ENCODE measurements at places on chromosomes 3 and 15.

- DNase-seq: no peak
Observed at GRCh38 chr15:89112341-89112971, 24.2 kb downstream of the ABHD2 start.

DNA sequence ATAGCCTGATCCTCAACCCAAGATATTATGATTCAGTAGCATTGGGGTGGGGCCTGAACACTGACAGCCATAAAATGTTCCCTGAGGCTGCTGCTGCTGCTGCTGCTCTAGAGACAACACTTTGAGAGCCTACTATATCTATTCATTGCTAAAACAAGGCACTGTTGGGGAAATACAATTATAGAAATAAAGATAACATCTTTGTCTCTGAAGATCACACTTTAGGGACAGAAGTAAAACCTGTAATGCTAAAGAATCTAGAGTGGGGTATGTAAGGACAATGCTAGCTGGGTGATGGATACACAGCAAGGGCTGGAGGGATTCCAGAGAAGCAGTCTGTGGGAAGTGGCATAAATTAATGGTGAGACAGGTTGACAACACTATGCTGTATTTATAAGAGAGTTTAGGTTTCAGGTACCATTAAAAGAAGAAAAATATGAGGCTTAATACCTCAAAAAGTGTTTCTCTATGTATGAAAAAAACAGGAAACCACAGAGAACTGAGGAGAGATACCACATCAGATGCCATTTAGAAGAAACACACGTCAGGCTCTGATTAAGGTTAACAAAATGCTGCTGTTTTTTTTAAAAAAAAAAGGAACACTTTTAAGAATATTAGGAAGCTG lies 115.9 kb downstream of the CBLB start:
- no peak for DNase-seq

DNA sequence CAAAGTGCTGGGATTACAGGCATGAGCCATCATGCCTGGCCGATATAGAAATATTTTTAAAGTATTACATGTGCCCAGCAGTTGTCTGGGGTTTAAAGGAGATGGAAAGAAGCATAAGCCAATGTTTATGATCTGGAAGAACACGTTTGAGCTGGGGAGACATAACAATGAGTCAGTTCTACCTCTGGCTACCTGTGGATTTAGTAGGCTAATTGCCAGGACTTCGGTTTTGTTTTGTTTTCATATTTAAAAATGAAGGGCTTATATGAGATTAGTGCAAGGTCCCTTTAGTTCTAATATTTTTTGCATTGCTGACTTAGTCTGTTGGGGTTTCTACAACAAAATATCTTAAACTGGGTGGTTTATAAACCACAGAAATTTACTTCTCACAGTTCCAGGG lies 22.9 kb upstream of the TNFSF10 start:
- no peak for DNase-seq

DNA sequence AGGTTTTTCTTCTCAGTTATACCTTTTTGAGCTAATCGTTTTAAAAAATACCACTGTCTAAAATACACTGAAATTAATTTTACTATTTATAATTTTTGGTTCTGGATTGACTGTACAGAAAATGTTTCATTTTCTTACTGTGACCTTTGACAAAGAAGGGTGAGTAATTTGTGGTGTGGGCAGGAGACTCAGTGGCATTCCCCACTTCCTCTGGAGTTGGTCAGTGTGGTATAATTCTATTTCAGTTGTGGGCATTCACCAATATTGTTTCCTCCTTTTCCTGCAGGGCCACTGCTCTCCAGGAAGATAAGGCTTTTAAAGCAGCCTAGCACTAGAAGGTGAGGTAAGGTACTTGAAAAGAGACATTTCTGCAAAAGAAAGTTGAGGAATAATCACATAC lies 6.5 kb downstream of the DAG1 start:
- no peak for DNase-seq

GRCh38 chr15:74217907-74218885 lies 15.6 kb upstream of the STRA6 start:
- DNase-seq: no peak

GRCh38 chr3:184540777-184541681 lies 20.6 kb upstream of the EPHB3 start:
- DNase-seq: peak; percentile 55

DNA sequence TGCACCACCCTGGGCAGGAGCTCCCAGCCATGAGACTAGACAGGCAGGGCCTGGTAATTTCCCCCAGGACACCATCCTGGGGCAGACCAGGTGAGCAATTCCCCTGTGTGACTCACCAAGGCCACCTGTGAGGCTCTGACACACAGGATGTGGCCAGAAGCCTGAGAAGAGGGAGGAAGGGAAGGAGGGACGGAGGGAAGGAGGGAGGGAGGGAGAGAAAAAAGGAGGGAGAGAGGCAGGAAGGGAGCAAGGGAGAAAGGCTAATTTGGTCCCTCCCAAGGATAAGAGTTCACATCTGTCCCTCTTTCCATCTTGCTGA lies 25.9 kb downstream of the WNT7A start:
- no peak for DNase-seq

GRCh38 chr3:4373669-4374068 lies 70.5 kb downstream of the SETMAR start:
- DNase-seq: no peak

DNA sequence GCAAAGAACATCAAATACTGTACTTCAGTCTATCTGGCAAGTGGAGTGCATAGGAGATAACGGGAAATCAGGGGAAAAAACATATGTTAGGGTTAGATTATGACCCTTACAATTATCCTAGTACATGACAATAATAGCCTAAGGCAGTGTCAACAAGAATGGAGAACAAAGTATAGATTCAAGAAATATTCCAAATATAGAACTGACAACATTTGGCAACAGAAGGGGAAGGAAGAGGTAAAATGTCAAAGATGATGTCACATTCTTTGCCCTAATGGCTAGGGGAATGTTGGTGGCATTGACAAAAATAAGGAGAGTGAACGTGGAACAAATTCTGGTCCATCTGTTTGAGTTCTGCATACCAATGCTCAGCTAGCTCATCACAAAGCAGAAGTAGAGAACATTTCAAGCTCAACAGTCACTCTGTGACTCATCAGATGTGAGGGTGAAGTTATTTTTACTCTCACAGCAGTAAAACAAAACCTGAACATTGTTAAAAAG lies 15.5 kb upstream of the ATP8B4 start:
- no peak for DNase-seq

DNA sequence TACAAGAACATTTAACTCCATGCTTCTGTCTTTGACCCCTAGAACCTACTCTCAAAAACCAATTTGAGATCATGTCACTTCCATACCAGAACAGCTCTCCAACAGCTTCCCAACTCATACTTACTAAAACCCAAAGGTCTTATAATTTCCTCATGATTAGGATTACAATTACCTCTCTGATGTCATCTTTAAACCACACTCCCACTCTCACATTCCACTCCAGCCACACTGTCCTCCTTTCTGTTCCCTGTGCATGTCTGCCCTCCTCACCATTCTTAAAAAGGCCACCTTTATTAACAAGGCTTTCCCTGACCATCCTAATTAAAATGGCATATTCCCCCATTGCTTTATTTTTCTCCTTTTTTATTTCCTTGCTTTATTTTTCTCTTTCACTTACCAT lies 18.9 kb downstream of the PHC3 start:
- DNase-seq: no peak

DNA sequence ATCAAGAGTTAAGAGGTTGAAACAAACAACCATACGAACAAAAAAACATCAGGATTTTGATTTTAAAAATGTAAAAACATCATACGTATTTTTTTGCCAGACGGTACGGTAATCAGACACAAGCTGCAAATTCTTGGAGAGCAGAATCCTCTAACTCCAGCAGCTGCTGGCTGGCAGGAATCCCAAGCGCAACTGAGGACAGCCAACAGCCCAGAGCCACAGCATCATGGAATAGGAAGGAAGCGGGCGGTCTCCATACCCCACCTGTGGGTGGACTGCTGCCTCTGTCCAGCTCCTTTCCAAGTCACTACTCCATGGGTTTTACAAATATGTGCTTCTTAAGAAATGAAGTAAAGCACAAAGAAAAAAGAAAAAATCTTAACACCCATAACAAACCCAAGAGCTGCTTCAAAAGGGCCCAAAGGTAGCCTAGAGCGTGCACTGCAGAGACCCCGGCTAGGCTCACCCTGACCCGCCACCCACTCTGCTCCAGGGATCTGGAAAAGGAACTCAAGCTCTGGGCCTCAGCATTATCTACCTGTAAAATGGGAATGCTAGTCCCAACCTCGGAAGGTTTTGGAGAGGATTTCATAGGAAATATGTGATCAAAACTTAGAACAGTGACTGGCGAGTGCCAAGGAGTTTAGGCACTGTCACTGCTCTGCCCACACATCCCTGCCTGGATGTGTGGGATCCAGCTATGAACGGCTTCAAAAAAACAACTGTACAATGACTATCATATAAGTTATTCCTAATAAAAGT lies 33.4 kb downstream of the ZXDC start:
- no peak for DNase-seq

DNA sequence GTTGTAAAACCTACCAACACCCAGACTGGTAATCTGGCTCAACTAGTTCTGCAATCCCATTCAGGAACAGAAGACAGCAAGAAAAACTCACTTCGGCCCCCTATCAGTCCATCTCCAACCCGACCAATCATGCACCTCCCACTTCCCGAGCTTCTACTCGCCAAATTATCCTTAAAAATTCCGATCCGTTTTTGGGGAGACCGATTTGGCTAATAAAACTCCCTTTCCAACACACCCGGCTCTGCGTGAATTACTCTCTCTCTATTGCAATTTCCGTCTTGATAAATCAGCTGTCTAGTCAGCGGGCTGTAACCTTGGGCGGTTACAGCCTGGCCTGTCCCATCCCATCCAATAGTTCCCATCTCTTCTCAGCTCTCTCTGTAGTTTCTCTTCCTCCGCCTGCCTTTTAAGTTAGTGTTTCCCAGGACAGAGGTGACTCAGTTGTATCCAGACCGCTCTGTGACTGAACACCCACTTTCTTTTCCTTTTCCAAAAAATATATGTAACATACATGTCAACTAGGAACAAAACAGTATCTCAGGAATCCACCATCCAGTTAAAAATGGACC lies 780 bp upstream of the ACAD9 start:
- DNase-seq: no peak

DNA sequence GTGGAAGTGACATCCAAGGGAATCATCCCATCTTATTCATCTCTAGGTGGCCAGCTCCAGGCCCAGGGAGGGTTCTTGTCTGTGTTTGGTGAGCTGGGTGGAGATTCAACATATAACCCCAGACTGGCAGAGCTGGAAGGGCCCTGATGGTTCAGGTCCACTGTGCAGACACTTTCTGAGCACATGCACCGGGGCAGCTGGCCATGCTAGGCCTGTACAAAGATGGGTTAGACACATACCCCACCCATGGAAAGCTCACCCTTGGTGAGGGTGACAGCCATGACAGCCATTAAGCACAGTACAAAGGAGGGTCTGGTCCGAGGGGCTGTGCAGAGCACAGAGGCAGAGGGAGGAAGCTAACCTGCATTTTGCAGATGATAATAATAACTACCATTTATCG lies 100.4 kb downstream of the CORO2B start:
- no peak for DNase-seq

DNA sequence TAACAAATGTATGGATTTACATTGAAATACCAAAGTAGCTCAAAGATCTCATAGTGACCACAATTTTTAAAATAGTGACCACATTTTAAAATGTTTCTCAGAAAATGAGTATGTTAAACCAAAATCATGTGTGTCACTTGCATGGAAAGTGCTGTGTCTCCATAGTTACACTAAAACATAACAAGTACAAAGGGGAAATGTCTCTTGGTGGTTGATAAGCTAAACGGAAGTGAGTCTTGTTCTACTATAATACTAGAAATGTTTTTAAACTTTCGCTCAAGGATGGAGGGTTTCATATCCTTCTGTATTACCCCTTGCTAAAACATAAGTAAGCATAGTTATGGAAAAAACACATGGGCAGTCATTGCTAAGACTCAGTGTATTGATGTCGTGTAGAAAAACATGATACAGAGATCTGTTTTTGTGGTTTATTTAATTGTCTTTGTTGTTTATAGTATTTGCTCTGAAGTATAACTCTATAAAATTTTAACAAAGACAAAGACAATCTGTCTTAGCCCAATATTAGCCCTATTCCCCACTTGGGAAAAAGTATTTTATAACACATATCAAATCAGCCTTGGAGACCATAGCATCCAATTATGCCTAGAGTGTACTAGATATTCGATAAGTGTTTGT lies 27.0 kb upstream of the DENND4A start:
- no peak for DNase-seq

DNA sequence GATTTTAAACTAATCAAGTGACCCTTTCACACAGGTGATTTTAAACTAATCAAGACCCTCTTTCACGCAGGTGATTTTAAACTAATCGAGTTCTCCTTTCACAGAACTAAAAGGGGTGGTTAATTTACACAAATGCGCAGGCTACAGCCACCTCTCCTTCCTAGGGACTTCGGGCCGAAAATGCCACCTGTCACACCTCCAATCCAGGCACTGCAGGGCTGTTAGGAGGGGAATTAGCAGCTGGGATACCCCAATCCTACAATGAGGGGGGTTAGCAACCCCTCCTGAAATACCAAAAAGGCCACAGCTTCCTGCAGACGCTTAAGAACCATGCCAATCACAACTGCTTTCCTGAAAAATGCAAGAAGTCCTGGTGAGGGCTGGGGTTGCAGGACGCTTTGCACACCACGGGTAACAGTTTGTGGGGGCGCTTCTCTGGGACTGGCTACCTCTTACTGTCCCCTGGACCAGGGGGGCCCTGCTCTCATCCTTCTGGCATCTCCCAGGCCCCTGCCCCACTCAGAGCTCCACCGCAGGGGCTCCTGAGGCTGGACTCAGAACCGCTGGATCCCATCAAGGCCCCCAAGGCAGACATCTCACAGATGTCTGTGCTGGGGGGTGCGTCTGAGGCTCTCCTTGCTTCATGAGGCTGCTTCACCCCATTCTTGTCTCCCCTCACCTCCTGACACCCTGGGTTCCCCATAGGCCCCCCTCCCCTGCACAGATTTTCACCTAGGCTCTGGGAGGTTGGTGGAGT lies 145.9 kb downstream of the OR4M2 start:
- DNase-seq: no peak

DNA sequence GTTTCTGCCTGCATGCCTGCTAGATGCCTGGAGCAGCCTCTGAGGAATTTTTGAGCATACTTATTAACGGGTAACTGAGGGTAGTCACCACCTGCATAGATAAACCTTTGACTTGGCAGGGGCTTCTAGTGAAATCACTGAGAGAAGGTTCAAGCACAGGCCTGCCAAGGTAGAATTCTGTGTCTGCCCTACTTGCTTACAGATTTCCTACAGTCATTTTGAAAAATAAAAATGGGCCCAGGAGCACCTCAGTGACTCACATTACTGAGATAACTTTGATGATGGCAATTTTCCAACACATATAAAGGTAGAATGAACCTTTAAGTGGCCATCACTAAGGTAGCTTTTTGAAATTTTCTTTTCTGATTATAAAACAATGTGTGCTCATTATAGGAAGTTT lies 10.8 kb downstream of the CRTAP start:
- DNase-seq: no peak

- no peak for DNase-seq
Observed at GRCh38 chr3:119597548-119598288, at the start of gene PLA1A. Gene PLA1A (plus strand): TSS chr3:119597885. CDS start chr3:119597914, 29 bp downstream.

- DNase-seq: no peak
Observed at GRCh38 chr15:98924401-98925049, 83.1 kb downstream of the PGPEP1L start.

GRCh38 chr15:75206006-75206405 lies 4.3 kb downstream of the C15orf39 start:
- no peak for DNase-seq

GRCh38 chr3:117476572-117476971 lies 767.0 kb downstream of the TUSC7 start:
- DNase-seq: no peak

- no peak for DNase-seq
Observed at GRCh38 chr15:31136016-31136415, 34.5 kb upstream of the TRPM1 start.

GRCh38 chr15:69634860-69635259 lies 182.2 kb downstream of the RPLP1 start:
- no peak for DNase-seq

Measured in stimulated activated CD4-positive, alpha-beta T cell treated with anti-CD3 and anti-CD28 coated beads, Interleukin-1b, Interleukin-23, amount 100 ng/mL, for 1 hour (primary cell).